Stimulated activated CD4-positive, alpha-beta T cell treated with anti-CD3 and anti-CD28 coated beads, Interleukin-1b, Interleukin-23, amount 100 ng/mL, for 1 hour (primary cell): ENCODE measurements at places on chromosomes 3 and 15.

DNA sequence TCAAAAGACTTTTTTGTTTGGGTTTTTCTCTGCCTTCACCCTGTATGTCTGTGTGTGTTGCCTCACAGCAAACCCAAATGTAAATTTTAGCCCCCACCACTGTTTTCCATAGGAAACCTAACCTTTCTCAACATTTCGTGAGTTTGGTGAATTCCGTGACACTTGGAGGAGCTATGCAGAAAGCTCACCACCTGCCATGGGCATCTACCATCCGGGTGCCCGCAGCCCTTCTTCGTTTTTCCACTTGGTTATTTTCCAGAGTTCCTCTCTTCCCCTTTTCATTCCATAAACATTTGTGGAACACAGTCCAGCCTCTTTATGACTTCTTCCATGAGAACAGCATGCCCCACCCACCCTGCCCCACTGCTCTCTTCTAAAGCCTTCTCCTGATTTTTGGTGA, 31.3 kb downstream of the TMEM158 start:
- DNase-seq: no peak

GRCh38 chr3:138434276-138434874, at the start of gene ESYT3:
Gene ESYT3, plus strand, starts transcription at chr3:138434616. Its CDS starts 183 bp downstream, at chr3:138434799.
- no peak for DNase-seq

DNA sequence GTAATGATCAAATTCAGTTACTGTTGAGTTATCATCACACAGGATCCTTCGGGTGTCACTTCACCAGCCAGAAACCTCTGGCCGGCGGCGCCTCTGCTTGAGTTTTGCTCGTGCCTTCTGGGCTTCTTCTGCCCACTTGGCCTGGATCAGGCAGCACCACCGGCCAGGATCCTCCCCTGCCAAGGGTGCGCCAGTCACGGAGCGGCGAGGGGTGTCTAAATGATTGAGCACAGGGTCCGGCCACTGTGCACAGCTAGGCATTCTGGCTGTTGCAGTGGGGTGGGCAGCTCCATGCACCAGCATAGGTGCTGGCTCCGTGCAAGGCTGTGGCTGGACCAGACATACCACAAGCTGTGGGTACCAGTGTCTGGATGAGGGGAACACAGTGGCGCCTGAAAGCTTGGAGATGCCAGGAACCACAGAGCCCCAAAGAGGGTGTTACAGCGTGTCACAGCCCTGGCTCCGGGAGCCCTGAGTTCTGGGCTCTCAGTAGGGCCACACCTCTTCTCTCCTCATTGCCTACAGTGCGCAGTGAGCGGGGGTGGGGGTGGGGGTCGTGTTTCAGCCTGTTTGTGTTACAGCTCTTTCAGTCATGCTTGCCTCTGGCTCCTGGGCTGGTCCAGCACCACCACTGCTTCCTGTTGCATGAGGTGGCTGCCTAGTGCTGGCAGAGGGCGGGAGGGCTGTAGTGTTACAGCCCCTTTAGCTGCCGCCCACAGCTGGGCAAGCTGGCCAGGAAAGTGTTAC, 169.4 kb downstream of the FNDC3B start:
- DNase-seq: no peak

DNA sequence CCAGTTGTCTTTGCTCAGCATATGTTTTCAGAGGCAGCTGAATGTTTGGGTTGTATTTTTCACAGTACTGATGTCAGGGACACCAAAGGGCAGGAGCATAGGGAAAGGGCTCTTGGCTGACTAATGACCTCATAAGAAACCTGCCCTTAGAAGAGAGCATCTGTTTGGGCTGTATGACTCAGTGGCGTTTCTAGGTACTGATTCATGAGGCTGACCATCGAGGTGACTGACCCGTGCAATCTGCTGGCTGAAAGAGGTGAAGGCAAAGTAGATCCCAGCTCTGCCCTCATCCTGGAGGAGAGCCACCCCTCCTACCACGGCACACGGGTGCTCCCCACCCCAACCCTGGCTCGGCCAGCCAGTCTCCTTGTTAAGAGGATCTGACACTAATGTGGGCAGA, 8.3 kb downstream of the LMCD1 start:
- no peak for DNase-seq

- no peak for DNase-seq
Measured at GRCh38 chr15:83207009-83207659, 489 bp downstream of the HDGFL3 start.

DNA sequence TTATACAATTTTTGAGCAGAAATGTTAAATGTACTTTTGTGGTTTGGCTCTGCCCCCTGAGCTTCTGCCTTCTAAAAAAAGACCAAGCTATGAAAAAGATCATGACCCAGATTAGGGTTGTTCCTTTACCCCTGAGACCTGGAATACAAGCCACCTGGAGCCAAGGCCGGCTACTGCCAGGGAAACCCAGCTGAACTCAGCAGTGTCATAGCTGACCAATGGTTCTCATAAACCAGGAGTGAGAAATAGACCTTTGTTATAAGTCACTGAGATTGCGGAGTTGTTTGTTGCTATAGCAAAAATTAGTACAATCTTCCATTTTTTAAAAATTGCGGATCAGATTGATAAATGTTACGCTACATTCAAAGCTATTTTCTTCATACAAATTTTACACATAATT, 1261.7 kb downstream of the ROBO1 start:
- no peak for DNase-seq

GRCh38 chr3:181326637-181327223, 337.2 kb upstream of the DNAJC19 start:
- no peak for DNase-seq

DNA sequence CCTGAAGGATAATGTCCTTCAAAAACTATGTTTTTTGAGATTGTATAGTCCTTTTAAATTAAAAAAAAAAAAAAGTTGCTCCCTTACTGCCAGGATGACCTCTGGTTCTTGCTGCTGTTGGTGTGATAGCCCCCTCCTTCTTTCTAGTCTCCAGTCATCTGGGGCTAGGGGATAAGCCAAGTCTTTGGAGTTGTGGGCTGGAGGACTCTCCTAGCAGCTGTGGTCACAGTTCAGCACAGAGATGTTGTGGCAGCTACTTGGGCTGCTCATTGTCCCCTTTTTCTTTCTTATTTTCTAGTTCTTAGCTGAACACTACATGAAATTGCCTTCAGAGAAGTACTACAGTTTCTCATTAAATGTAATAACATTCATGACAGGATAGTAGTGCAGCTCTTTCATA, 39.2 kb upstream of the APH1B start:
- DNase-seq: no peak

- DNase-seq: peak; percentile 1
Measured at GRCh38 chr3:137946356-137946973, 63.5 kb upstream of the CLDN18 start.

DNA sequence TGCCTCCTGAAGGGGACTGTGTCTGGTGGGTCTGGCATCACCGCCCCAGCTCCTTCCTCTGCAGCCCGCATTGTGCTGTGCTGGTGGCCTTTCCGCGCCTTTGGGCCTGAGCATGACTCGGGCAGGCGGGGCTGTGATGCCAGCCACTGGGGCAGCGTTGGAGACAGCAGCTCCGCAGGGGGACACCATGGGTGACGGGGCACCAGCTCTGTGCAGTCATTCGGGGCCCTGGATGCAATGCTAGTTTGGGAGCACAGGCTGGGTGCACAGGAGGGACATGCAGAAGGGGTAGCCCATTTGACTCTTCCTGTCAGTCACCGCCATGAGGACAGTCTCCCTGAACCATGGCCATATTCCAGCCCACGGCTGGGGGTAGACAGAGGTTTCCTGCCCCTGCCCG, 83.8 kb upstream of the SNRPA1 start:
- DNase-seq: no peak

- no peak for DNase-seq
Measured at GRCh38 chr15:28948036-28948435, 62.3 kb downstream of the APBA2 start.

- DNase-seq: no peak
Measured at GRCh38 chr3:9194509-9195184, 54.8 kb downstream of the SRGAP3 start.

DNA sequence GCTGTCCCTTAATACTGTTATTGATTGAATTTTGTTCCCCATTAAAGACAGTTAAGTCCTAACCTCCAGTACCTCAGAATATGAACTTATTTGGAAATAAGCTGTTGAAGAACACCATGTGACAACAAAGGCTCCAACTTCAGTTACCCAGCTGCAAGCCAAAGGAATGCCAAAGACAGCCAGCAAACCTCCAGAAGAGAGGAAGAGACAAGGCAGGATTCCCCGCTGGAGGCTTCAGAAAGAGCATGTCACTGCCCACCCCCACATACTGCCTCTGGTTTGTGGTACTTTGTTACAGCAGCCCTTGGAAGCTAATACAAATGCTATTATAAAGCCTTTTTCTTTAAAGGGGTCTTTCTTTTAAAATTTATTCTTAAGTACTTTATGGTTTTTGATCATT, 18.4 kb upstream of the NEK10 start:
- no peak for DNase-seq

DNA sequence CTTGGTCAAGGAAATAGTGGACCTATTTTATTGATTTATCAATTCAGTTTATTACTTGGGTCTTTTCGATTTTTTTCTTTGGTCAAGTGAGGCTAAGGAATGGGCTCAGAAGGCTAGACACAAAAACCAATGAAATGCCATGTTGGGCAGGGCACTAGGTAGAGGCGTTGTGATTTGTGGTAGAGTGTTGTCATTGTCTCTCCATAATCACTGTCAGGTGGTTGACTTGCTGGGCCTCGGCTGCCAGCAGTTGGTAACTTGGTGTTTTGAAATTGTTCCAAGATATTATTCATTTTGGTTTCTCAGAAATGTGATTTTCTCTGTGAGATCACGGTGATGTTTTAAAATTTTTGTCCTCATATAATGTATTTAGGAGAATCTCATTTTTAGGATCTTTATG, 173.6 kb downstream of the KLHL25 start:
- DNase-seq: no peak

DNA sequence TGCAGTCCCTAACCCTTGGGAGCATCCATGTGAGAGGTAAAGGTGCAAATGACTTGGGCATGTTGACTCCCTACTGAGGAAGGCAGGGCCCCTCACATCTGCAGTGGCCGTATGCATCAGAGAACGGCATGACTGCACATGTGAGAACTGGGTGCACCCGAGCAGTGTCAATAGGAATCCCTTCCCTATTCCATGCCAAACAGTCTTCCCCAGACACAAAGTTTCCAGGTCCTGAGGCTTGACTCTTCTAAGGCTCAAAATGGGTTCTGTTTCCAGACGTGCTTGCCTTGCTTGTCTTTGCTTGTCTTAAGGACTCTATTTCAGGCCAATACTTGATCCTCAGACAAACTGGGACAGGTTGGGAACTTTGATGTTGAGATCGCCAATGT, 20.5 kb upstream of the ANPEP start:
- DNase-seq: no peak

GRCh38 chr3:116037954-116038911, 407.1 kb downstream of the LSAMP start:
- DNase-seq: no peak

DNA sequence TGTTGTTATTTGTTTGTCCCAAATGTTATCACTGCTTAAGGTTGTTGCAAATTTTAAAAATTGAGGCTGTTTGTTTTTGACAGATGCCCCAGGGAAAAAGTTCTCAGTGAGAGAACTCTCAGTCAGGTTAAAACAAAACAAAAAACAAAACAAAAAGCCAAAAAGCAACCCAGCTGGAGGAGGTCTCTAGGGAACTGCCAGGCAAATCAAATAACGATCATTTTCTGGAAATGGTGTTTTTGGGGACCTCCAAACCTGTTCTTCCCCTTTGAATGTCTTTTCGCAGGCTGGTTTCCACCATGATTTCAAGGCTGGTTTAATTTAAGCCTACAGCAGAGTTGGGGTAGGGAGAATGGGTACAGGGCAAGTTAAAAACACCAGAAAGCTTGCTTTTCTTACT, 27.2 kb downstream of the SPINK8 start:
- no peak for DNase-seq

GRCh38 chr3:62892951-62893350, 17.7 kb upstream of the CADPS start:
- DNase-seq: no peak

GRCh38 chr3:52195823-52196331, 2.1 kb upstream of the ALAS1 start:
- no peak for DNase-seq

- DNase-seq: no peak
Measured at GRCh38 chr3:18007980-18008379, 265.5 kb upstream of the TBC1D5 start.

DNA sequence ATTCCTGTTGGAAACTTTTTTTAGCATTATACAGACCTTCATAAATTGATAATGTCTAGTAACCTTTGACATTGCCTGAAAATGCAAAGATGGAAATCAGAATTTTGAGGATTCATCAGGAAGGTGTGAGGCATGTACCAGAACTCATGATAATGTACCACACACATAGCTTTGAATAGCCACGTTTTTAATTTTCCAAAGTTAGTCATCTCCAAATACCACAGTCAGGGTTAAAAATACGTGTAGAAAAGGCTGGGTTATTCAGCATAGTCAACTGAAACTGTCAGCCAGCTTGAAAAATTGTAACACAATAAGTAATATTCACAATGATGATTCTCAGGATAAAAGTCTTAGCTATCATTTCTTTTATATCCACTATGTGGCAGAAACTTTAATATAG, 102.0 kb upstream of the THRB start:
- DNase-seq: no peak

DNA sequence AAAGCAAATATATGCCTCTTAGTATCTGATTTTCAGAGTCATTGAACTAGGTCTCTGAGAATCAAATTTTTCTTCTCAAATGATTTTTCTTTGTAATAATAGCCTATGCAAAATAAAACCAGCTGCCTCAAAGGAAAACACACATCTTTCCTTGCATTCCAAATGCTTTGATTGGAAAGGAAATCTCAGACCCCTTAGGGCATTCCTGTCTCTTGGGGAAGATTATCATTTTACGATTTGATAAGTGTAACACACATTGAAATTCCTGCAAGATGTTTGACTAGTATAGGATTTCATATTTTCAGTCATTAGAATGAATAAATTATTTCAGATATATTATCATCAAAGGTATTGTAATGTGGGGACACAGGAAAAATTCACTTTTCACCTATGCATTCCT, 244.8 kb downstream of the EPHA6 start:
- DNase-seq: no peak

DNA sequence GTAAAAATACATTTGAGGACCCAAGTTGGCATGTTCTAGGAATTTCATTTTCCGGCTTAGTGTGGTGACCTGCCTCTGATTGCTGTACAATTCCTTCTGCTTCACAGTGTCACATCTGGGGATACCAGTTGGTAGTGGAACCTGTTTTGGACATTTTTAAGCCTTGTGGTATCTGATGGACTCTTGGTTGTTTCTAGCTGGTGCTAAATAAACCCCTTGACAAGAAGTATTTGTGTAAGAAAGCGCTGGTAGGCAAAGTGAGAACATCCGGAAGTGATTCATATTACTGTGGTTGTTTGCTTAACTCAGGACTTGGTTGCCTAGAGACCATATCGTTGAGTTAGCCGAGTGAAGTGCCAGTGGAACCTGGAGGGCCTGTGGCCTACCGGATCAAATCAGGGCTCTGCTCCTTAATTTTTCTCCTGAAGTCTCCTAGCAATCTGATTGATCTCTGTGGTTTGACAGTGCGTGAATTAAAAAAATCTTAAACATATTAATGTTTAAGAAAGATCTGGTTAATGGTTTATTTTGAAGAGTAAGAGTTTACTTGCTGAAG, 12.8 kb downstream of the IQGAP1 start:
- no peak for DNase-seq
